Activated CD4-positive, CD25-positive, alpha-beta regulatory T cell treated with anti-CD3 and anti-CD28 coated beads, Interleukin-2, amount 50 U/mL, for 72 hours (primary cell): ENCODE measurements at places on chromosomes 3 and 15.

DNA sequence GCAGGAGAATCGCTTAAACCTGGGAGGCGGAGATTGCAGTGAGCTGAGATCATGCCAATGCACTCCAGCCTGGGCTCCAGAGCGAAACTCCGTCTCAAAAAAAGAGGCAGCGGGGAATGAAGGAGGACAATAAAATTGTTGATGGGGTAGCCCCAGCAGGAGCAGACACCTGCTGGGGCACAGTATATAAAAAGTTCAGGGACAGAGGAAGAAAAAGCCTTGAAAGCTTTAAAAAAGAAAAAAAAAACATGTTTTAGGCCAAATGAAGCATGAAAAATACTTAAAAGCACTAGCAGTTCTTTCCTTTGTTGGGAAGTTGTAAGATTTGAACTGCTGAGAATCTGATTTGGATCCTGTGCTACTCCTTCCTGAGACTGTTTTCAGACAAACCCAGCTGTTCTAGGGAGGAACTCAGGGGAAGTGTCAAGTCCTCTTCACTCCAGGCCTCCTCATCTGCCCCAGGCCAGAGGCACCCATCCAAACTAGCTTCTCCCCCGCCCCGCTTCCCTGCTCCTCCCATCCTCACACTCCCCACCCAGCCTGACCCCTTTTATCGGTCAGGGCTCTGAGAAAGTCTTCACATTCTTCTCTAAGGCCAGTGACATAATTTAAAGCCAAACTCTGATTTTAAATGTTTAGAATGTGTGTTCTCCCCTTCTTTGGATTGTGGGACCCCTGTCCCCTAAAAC is 4.9 kb downstream of the IL17RD start:
- DNase-seq = no peak

GRCh38 chr3:56620371-56620770 is 62.7 kb downstream of the TASOR start:
- DNase-seq = no peak

- DNase-seq = no peak
Measured at GRCh38 chr3:176776622-176777175, 420.6 kb downstream of the TBL1XR1 start.

DNA sequence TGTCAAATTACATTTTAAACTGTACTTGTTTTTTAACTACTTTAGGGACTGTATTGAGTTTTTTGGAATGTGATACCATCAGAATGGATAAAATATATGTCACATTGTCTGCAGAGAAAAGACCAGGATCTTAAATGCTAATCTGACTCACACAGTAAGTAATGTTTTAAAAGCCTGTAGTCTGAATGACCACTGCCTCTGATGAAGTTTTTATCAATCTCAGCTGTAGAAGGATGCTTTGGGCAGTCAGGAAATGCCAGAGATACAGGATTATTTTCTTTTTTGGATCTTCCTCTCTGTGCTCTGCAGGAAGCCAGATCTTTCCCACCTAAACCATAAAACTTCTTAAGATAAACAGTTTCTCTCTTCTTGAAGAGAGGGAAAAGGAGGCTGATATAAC is 73.1 kb upstream of the PRTG start:
- DNase-seq = no peak

DNA sequence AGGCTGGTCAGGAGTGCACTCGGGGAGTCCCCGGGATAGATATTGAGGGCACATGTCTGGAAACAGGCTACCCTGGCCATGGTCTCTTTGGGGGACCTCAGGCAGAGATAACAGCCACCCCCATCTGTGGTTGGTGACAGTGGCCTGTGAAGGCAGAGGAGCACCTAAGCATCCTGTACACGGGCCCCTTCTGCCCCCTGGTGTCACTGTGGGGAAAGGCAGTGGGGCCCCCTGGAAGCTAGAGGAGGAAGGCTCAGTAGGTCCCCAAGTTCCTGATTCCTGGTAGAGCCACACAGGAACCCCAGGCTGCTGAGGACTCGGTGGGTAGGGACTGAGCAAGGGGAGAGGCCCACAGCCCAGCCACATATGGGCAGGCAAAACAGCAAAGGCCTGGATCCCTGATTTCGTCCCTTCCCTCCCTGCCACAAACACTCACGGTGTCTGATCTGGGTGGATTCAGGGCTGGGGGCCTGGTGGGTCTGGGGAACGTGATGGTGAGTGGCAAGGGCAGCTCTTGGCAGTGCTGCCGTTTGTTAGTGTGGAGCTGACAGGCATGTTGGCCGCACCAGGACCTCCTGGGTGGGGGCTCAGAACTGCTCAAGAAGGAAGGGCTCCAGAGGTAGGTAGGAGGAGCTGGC is 14.1 kb upstream of the CXCR6 start:
- peak; percentile 70 for DNase-seq

GRCh38 chr3:129795186-129796010 is 98.1 kb downstream of the TMCC1 start:
- no peak for DNase-seq

GRCh38 chr15:58189148-58189811 is 51.1 kb downstream of the AQP9 start:
- DNase-seq = no peak

GRCh38 chr3:62364191-62364590 is 9.2 kb downstream of the FEZF2 start:
- DNase-seq = no peak

- DNase-seq = no peak
Measured at GRCh38 chr3:42130329-42131070, 39.3 kb downstream of the TRAK1 start.

GRCh38 chr15:81286621-81287121 is 37.3 kb downstream of the STARD5 start:
- DNase-seq = no peak

DNA sequence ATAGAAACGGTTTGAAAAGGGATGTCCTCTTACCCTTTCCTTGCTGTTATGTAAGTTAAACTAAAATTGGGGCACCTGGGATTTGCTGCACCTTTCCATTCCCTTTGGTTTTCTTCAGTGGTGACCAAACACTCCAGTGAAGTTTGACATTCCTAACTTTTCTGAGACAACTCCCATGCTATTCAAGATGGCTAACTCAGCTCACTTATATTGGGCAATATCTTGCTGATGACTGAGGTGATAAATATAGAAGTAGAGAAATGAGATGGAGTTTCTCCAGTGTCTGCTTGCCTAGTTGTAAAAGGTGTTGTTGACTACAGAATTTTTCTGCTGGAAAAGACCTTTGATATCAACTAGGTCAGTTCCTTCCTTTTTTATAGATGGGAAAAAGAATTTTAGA is 291.8 kb downstream of the GAP43 start:
- no peak for DNase-seq
